ENCODE measurements at places on chromosomes 16 and 17. TPM values are rescaled to one million over a fixed set of nuclear protein-coding genes. Genes with fewer than 3 reads are reported as not detected.

DNA sequence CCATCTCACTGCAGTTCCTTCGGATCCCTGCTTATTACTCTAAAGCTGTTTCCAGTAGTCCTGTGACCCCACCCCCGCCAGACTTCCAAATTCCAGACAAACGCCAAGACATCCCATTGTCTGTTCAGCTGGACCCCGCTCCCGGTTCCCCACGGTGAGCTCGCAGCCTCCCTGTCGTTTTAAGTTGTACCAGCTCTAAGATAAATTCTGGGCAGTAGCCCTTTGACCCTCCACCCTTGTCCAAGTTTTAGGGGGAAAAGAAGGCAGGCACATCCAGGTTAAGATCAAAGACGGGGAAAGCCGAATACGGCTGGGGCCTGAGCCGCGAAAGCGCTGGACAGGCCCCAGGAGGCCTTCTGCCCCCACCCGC, 589 bp downstream of the ARL6IP1 start:
- H3K4me1 ChIP-seq: peaks cover 21% of the 10 kb centered on the region
- H3K27ac ChIP-seq: peak overlapping the region; percentile 91
- no peaks in the 10 kb centered on the region for H3K27me3 ChIP-seq
- no peak for DNase-seq
- H3K4me3 ChIP-seq: peak overlapping the region; percentile 97
- peaks cover 11% of the 10 kb centered on the region for H3K36me3 ChIP-seq

- DNase-seq: no peak
- H3K27ac ChIP-seq: no peak overlapping the region
- H3K4me1 ChIP-seq: peaks cover 18% of the 10 kb centered on the region
- H3K4me3 ChIP-seq: no peak overlapping the region
- H3K27me3 ChIP-seq: no peaks in the 10 kb centered on the region
- no peaks in the 10 kb centered on the region for H3K36me3 ChIP-seq
Observed at GRCh38 chr17:50657627-50658026, 22.9 kb downstream of the ABCC3 start.

DNA sequence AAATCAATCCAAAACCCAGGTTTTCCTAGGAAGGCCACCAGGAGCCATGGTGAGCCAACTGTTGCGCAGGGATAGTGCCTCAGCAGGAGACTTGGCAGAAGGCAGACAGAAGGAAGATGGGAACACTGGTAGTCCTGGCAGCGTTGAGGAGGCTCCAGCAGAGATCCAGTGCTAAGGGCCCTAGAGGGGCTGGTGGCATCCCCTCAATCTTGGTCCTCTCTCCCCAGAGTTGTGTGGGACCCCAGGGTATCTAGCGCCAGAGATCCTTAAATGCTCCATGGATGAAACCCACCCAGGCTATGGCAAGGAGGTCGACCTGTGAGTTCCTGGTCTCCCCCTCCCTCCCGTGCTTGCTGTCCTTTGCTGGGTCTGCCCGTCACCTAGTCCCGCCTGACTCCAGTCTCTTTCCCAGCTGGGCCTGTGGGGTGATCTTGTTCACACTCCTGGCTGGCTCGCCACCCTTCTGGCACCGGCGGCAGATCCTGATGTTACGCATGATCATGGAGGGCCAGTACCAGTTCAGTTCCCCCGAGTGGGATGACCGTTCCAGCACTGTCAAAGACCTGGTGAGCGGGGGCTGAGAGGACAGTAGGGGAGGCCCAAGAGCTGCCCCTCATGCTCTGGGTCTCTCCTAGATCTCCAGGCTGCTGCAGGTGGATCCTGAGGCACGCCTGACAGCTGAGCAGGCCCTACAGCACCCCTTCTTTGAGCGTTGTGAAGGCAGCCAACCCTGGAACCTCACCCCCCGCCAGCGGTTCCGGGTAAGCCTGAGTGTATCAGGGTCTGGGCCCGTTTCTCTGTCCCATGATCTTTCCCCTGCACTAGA, 5.7 kb downstream of the CFAP119 start:
- DNase-seq: no peak
- H3K36me3 ChIP-seq: peaks cover 47% of the 10 kb centered on the region
- H3K4me1 ChIP-seq: peaks cover 3% of the 10 kb centered on the region
- no peaks in the 10 kb centered on the region for H3K27me3 ChIP-seq

DNA sequence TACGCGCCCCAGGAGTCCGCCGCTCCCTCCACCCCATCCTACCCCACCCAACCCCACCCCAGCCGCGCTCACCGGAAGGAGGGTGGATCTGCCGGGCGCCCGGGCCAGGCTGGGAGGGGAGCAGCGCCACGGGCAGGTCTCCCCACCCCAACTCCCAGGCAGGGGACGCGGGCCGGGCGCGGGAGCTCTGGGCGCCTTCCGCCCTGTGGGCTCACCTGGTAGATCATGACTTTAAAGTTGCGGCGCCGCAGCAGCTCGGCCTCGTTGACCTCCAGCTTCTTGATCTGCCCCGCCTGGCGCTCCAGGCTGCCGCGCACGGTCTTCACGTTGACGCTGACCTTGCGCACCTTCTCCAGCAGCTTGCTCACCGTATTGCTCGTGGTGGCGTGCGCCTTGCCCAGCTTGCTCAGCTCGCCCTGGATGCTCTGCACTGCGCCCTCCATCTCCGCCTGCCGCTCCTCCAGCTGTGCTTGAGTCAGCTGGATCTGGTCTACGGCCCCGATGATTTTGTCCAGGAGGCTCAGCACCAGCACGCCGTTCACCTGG, 571 bp downstream of the CAVIN1 start:
- H3K4me1 ChIP-seq: peaks cover 34% of the 10 kb centered on the region
- H3K36me3 ChIP-seq: peaks cover 4% of the 10 kb centered on the region
- H3K4me3 ChIP-seq: peak overlapping the region; percentile 100

GRCh38 chr16:75244844-75245758, 6.3 kb downstream of the BCAR1 start:
- peaks cover 30% of the 10 kb centered on the region for H3K36me3 ChIP-seq
- no peaks in the 10 kb centered on the region for H3K27me3 ChIP-seq
- peak; percentile 88 for DNase-seq
- peak overlapping the region; percentile 100 for H3K27ac ChIP-seq
- H3K4me1 ChIP-seq: peaks cover 95% of the 10 kb centered on the region
- H3K4me3 ChIP-seq: peak overlapping the region; percentile 5

GRCh38 chr16:84851192-84852127, 31.7 kb downstream of the CRISPLD2 start:
- no peaks in the 10 kb centered on the region for H3K36me3 ChIP-seq
- no peak overlapping the region for H3K27ac ChIP-seq
- DNase-seq: no peak
- H3K4me3 ChIP-seq: no peak overlapping the region

- DNase-seq: no peak
- no peaks in the 10 kb centered on the region for H3K4me1 ChIP-seq
- H3K27me3 ChIP-seq: no peaks in the 10 kb centered on the region
- H3K4me3 ChIP-seq: no peak overlapping the region
- no peak overlapping the region for H3K27ac ChIP-seq
Observed at GRCh38 chr16:7314163-7314562, 18.5 kb upstream of the RBFOX1 start.

DNA sequence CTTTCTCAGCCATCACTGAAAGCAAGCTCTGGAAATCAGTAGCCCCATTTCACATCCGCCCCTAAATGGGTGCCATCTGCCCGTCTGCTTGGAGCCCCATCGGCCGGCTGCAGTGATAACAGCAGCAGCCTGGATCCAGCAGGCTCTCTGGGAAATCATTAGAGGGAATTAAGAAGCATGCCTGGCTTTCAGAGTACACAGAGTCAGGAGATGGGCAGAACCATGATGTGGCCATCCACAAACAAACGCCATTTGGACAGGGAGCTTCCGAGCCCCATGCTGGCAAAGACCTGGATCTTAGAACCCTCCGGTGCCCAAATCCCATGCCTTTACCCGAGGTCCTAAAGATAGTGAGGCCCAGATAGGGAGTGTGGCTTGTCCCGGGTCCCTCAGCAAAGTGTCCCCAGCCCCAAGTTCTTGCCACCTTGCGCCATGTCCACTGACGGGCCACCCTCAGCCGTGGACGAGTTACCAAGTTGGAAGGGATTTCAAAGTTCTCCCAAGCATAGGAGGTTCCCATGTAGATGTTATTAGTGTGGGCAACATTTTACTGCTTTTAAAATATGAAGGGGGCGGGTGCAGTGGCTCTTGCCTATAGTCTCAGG, 1.0 kb upstream of the LITAF start:
- H3K27ac ChIP-seq: peak overlapping the region; percentile 98
- H3K36me3 ChIP-seq: no peaks in the 10 kb centered on the region
- peaks cover 18% of the 10 kb centered on the region for H3K4me1 ChIP-seq
- H3K27me3 ChIP-seq: no peaks in the 10 kb centered on the region

DNA sequence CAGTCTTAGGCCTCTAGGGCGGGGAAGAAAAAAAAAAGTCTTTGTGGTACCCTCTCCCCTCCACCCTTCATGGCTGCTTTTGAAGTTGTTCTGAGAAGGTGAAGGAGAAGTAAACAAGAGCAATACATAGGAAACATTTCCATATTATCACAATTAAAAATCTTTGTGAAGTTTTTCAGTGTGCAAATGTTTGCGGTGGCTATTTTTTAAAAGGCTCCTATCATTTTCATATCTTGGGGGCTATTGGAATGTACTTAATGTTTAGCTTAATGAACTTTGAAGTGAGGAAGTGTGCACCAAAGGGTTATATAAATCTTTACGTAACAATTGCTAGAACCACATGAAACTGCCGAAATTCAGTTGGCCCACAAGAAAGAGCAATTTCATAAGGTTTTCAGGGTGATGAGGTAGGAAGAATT, 7.6 kb downstream of the NOL11 start:
- H3K27me3 ChIP-seq: no peaks in the 10 kb centered on the region
- H3K4me3 ChIP-seq: no peak overlapping the region
- no peak overlapping the region for H3K27ac ChIP-seq
- DNase-seq: no peak
- H3K36me3 ChIP-seq: peaks cover 92% of the 10 kb centered on the region

DNA sequence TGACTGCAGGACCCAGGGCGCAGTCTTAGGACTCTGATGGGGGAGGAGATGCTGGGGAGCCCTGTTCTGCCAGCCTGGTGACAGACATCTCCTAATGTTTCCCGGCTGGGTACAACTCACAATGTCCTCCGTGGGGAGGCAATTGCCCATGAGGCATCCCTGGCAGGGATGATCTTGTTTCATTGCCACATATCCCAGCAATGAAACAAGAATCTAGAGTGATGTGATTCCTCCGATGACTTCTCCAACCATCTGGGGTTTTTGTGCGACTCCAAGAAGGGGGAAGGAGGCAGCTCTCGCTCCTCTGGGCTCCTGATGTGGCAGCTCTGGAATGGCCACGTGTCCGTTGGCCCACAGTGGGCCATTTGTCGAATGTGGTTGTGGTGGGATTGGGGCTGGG, 255.8 kb downstream of the SEC14L1 start:
- H3K27ac ChIP-seq: no peak overlapping the region
- DNase-seq: no peak

DNA sequence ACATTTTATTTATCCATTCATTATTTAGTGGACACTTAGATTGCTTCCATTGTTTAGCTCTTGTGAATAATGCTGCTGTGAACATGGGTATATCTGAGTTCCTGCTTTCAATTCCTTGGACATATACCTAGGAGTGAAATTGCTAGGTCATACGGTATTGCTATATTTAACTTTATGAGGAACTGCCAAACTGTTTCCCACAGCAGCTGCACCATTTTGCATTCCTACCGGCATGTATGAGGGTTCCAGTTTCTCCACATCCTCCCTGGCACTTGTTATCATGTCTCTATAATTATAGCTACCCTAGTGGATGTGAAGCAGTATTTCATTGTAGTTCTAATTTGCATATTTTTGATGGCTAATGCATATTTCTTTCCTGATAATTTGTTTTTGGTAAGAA, 23.7 kb upstream of the DRG2 start:
- no peaks in the 10 kb centered on the region for H3K27me3 ChIP-seq
- no peak overlapping the region for H3K27ac ChIP-seq
- DNase-seq: no peak
- H3K4me1 ChIP-seq: no peaks in the 10 kb centered on the region
- no peak overlapping the region for H3K4me3 ChIP-seq
- peaks cover 63% of the 10 kb centered on the region for H3K36me3 ChIP-seq

- peaks cover 61% of the 10 kb centered on the region for H3K36me3 ChIP-seq
- peaks cover 3% of the 10 kb centered on the region for H3K4me1 ChIP-seq
- no peak overlapping the region for H3K4me3 ChIP-seq
Observed at GRCh38 chr17:49819138-49819537, 28.7 kb downstream of the TAC4 start.

GRCh38 chr17:75987041-75987440, 8.0 kb downstream of the TEN1 start:
- no peak overlapping the region for H3K27ac ChIP-seq
- H3K4me1 ChIP-seq: no peaks in the 10 kb centered on the region
- no peaks in the 10 kb centered on the region for H3K27me3 ChIP-seq
- no peak overlapping the region for H3K4me3 ChIP-seq

GRCh38 chr17:10105513-10106001, 92.8 kb downstream of the GAS7 start:
- no peaks in the 10 kb centered on the region for H3K4me1 ChIP-seq
- H3K4me3 ChIP-seq: no peak overlapping the region
- no peaks in the 10 kb centered on the region for H3K27me3 ChIP-seq
- H3K36me3 ChIP-seq: no peaks in the 10 kb centered on the region
- no peak for DNase-seq

DNA sequence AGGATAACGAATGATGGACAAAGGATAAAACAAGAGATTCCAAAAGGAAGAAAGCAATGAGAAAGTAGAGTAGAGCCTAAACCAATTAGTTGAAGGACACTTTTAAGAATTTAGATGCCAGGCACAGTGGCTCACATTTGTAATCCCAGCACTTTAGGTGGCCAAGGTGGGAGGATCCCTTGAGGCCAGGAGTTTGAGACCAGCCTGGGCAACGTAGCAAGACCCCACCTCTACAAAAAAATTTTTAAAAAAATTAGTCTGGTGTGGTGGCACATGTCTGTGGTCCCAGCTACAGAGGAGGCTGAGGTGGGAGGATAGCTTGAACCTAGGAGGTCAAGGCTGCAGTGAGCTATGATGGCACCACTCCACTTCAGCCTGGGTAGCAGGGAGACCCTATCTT, 20.0 kb downstream of the ABCA10 start:
- H3K27ac ChIP-seq: no peak overlapping the region
- H3K27me3 ChIP-seq: no peaks in the 10 kb centered on the region
- no peak overlapping the region for H3K4me3 ChIP-seq
- DNase-seq: no peak
- no peaks in the 10 kb centered on the region for H3K36me3 ChIP-seq
- H3K4me1 ChIP-seq: no peaks in the 10 kb centered on the region

HBQ1 gene
- total RNA-seq: not detected

MSLN gene
- 1.7 TPM for total RNA-seq

CLN3 gene
- 16.1 TPM for total RNA-seq

KLHL10 gene
- not detected for total RNA-seq

TMEM238L gene
- total RNA-seq: not detected

PRR35 gene
- not detected for total RNA-seq
